CD8-positive, alpha-beta T cell (primary cell): ENCODE measurements at places on chromosomes 3 and 15. TPM values are rescaled to one million over a fixed set of nuclear protein-coding genes. Genes with fewer than 3 reads are reported as not detected.

Gene SLC28A2
- total RNA-seq, result not detected

Gene VIPR1
- total RNA-seq, result 34.3 TPM

Gene CHST13
- not detected for total RNA-seq

Gene CIB1
- 268 TPM for total RNA-seq

Gene CCDC80
- total RNA-seq, result not detected
